Mammary epithelial cell (primary cell): ENCODE measurements at places on chromosomes 4 and X. TPM values are rescaled to one million over a fixed set of nuclear protein-coding genes. Genes with fewer than 3 reads are reported as not detected.

- no peak for DNase-seq
Measured at GRCh38 chrX:23792861-23793553, 10.0 kb downstream of the SAT1 start.

GRCh38 chrX:30735839-30736238 is 82.6 kb downstream of the GK start:
- peak; percentile 47 for DNase-seq

GRCh38 chr4:156977435-156978160 is 6.0 kb upstream of the PDGFC start:
- peak; percentile 54 for DNase-seq

- no peak for DNase-seq
Measured at GRCh38 chr4:148369919-148370318, 72.3 kb downstream of the NR3C2 start.

GRCh38 chr4:122758033-122758432 is 25.5 kb downstream of the BBS12 start:
- DNase-seq: no peak

Gene SHROOM3
- total RNA-seq: 136 TPM

Gene TENT5D
- under 0.01 TPM for total RNA-seq

Gene SGMS2
- 151 TPM for total RNA-seq

Gene MMAA
- total RNA-seq: 8.4 and 9.6 TPM in 2 replicates

Gene FAM9C
- total RNA-seq: not detected

Gene TREX2
- total RNA-seq: 7.8 TPM
